ENCODE measurements at places on chromosomes 4 and X.

- DNase-seq = no peak
Observed at GRCh38 chr4:118787844-118788380, 48.0 kb downstream of the SEC24D start.

DNA sequence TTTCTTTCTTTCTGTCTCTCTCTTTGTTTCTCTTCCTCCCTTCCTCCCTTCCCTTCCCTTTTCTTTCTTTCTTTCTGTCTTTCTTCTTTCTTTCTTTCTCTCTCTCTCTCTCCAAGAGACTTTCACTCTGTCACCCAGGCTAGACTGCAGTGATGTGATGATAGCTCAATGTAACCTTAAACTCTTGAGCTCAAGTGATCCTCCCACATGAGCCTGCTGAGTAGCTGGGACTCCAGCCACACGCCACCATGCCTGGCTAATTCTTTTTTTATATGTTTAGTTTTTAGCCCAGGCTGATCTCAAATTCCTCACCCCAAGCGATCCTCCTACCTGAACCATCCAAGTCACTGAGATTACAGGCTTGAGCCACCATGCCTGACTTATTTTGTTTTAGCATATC lies 64.3 kb upstream of the EMCN start:
- DNase-seq = no peak

DNA sequence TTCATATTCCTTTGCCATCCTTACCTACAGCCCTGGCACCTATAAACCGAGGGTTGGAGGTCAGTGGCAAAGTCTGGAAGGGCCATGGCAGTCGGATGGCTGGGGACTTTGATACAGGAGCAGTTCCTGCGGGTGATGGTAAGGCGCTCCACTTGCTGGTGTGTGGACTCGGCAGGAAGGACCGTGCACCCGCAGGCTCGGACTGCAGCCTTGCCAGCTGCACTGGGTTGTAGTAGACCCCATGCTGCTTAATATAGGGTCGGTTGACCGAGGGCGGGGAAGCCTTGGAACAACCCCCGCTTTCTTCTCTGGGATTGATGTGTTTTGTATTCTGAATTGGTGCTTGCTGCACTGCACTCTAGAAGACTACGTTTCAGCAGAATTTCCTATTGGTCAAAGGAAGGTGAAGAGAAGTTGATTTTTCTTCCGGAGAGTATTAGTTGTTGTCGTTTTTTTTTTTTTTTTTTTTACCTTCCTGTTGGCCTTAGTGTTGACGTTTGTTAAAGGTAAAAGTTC lies 638 bp downstream of the BLTP1 start:
- peak; percentile 3 for DNase-seq

DNA sequence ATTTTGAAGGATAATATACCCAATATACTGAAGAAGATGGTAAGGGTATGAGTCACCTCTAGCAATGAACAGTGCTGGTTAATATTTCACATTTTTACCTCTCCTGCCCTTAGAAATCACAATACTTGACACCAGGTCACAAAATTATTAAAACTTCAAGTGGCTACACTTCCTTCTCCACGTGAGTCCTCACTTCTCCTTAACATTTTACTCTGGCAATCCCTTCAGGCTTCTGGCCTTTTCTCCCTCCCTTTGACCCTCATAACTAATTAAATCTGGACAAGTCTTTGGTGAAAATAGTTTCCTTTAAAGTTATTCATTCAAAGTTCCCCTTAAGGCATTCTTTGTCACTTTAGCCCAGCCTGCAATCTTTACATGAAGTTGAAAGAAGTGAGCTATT lies 190.4 kb downstream of the UNC5C start:
- no peak for DNase-seq

GRCh38 chr4:129998436-129999150 lies 902.6 kb downstream of the C4orf33 start:
- no peak for DNase-seq

All from skeletal muscle cell (primary cell).